Activated naive CD4-positive, alpha-beta T cell treated with anti-CD3 and anti-CD28 coated beads, Interleukin-2, amount 50 U/mL, for 72 hours (primary cell): ENCODE measurements at places on chromosomes 3 and 15. TPM values are rescaled to one million over a fixed set of nuclear protein-coding genes. Genes with fewer than 3 reads are reported as not detected.

DNA sequence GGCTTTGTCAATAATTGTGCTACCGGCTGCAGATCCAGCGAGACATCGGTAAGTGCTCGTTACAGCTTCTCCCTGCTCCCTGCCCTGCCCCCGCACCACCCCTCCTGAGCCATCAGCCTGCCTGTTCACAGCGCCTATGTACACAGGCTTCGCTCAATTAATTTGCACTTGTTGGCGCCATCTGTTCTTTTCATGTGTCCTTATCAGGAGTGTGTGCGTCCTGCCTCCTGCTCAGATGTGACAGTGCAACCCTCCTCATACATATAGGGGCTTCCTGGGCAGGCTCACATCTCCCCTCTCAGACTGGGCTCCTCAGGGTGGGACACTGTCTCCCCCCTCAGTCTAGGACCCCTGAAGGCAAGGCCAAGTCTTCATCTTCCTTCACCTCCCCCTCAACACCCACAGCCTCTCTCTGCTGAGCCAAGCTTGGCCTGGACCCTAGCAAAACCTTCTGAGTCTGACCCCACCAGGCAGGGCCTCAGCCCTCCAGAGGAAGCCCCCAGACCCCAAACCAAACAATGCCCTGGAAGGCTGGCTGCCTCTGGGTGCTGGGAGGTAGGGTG, 54.9 kb downstream of the CYP11A1 start:
- no peak for DNase-seq

DNA sequence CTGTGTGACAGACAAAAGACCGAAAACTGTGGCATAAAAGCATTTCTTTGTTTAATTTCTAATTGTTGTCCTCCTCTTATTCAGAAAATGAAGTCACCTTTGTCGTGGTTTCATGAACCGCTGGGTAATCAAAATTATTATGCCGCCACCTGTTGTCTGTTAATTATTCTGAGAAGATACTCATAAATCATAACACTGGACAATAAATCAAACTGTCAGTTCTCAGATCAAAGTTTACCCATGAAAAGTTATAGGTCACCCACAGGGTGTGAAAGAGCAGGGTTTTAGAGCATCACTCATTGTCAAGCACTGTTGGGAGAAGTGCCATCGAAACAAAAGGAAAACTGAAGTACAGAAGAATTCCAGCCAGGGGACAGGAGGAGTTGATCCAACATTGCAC, 474.3 kb downstream of the NR2F2 start:
- no peak for DNase-seq

Gene SLC6A1
- not detected for total RNA-seq

Gene CKMT1A
- not detected for total RNA-seq
